NT2/D1 (cell line): ENCODE measurements at places on chromosomes 5 and 9.

DNA sequence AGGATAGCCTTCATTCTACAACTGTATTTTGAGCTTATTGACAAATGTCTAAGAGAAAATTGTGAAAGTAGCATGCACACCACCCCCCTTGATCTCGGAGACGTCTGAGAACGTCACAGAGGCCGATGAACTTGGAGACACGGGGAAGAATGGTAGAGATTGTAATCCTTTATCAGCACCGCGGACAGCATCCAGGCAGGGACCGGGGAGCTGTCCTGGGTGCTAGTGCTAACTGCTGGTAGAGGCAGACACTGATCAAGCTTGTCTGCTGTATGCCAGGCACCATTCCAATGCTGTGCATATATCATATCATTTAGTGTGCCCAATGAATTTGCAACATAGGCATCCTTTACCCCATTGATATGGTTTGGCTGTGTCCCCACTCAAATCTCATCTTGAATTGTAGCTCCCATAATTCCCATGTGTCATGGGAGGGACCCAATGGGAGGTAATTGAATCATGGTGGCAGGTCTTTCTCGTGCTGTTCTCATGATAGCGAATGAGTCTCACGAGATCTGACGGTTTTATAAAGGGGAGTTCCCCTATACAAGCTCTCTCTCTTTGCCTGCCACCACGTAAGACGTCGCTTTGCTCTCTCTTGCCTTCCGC lies 98.8 kb downstream of the LHX2 start:
- peak; percentile 69 for DNase-seq

GRCh38 chr5:36722900-36723299 lies 116.5 kb downstream of the SLC1A3 start:
- DNase-seq: no peak

DNA sequence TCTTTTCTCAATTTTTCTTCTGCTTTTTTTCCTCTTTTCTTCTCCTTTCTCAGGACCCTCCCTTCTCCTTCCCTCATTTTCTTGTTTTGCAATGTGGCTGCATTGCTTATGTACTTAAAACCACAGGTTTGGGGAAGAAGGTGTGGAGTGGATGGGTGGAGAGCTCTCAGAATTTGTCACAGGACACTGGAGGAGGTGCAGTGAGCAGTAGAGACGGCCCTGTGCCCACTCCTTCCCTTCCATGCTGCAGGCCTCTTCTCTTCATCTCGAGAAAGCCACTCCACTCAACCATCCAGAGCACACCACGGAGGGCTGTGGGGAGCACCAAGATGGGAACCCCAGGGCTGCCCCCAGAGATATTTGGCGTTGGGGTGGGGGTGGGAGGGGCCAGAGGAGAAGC lies 92.3 kb downstream of the FSTL4 start:
- DNase-seq: no peak

DNA sequence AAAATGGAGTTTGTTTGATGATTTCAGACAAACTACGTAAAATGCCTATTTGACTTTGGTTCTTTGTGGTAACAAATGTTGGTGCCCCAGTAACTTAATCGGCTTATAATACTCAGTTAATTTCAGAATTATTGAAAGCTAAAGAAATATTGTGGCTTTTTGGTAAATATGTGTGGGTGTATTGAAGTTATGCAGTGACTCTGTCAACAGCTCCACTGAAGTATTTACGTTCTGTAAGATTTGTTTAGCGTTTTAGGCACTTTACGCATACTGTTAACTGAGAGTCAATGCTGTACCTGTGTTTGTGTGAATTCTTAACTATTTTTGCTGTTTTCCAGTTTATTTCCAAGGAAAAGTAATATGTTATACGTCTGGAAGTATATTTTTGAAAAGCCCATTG lies 2.2 kb downstream of the RAD23B start:
- DNase-seq: no peak

DNA sequence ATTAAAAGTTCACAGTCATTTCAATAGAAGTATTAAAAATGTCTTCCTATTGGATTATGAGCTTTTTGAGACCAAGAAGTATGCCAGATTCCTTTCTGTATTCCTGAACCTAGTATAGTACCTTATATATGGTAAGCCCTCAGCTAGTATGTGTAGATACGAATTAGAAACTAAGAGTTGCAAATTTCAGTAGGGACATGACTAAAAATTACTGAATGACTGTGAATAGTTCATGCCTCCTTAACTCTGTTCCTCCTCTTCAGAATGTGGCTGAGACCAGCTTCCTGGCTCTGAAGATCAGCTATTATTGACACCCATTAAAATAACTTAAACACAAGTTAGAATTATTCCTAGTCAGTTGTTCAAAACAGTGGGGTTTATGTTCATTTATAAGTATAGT lies 19.7 kb downstream of the KDM3B start:
- DNase-seq: no peak

DNA sequence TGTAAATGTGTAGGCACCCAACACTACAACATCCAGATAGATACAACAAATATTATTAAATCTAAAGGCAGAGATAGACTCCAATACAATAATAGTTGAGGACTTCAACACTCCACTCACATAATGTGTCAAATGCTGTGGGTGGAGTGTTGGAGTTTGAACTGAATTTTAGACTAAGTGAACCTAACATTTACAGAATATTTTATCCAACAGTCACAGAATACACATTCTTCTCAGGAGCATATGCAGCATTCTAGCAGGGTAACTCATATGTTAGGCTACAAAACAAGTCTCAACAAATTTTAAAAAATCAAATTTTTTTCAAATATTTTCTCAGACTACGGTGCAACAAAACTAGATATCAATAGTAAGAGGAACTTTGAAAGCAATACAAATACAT lies 648.7 kb upstream of the CDH18 start:
- no peak for DNase-seq

GRCh38 chr5:155833287-155833686 lies 493.7 kb upstream of the SGCD start:
- no peak for DNase-seq

DNA sequence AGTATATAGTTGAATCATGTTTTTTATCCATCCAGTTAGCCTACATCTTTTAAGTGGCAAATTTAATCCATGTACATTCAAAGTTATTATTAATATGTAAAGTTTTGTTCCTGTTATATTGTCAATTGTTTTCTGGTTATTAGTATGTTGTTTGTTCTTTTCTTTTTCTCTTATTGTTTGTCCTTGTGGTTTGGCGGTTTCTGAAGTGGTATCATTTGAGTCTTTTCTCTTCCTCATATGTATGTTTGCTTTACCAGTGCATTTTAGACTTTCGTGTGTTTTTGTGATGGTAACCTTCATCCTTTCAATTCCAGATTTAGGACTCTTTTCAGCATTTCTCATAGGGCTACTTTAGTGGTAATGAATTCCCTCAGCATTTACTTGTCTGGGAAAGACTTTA lies 130.4 kb upstream of the RFX3 start:
- no peak for DNase-seq

DNA sequence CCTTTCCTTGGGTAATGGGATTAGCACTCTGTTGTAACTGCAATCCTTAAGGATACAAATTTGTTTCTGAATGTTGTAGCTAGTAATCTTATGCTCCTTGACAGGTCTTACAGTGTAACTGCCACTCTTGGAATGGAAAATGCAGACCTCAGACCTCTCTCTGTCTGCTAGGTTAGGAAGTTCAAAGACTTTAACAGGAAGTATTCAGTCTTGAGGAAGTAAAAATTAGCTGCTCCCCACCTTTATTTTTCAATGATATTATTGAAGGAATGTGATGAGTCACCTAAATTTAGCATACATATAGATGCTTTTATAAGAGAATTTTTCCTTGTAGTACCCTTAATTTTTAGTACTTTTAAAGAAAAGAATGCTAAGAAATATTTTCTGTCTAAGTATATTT lies 71.5 kb downstream of the PAM start:
- no peak for DNase-seq

- no peak for DNase-seq
Measured at GRCh38 chr5:1058988-1059883, 50.6 kb downstream of the NKD2 start.

DNA sequence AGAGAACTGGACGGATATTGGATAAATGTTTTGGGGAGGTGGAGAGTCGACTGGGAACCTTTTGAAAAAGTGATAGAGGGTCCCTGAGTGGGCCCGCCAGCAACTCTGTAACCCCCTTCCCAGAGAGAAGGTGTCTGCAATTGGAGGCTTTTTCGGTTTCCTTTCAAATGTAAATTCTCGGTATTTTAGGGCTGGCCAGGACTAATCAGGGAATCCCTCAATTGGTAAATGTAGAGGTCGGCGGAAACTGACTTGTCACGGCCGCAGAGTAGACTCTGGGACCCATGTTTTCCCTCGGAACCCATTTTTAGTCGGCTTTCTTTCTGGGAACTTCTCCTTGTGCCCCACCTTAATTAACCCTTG lies 524 bp downstream of the CCNB1 start:
- DNase-seq: peak; percentile 16

DNA sequence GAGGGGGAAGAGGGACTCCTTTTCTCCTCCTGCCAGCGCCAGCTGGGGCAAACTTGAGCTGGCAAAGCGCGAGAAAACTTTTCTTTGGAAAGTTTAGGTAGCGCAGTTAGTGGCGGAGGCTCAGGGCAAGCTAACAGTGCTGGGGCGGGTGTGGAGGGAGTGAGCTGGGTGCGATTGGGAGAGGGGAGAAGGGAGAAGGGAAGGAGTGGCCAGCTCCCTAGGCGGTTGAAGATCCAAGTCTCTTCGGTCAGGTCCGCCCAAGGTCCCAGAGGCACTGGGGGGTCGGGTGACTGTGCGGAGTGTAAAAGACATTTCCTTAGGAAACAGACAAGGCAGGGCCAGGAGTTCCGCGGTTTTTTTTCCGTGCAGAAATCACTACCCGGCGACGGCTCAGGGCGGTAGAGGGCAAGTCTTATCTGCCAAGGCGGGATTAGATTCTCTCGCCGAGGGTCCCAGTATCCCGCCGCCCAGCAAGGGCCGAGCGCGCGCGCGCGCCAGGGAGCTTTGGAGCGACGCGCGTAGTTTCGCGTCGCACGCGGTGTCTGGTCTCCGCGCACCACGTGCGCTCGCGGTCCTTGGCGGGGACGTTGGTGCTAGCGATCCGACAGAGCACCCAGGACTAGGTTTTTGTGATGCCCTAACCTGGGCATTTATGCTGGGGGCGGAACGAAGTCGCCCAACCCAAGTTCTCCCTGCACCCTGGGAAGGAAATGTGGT lies 33.6 kb upstream of the NFIB start:
- DNase-seq: no peak
